Vagina (tissue), 2 donors: ENCODE measurements at places on chromosomes 2 and 18. TPM values are rescaled to one million over a fixed set of nuclear protein-coding genes. Genes with fewer than 3 reads are reported as not detected.

The ADRA2B gene
- 0.49 TPM for total RNA-seq

DNA sequence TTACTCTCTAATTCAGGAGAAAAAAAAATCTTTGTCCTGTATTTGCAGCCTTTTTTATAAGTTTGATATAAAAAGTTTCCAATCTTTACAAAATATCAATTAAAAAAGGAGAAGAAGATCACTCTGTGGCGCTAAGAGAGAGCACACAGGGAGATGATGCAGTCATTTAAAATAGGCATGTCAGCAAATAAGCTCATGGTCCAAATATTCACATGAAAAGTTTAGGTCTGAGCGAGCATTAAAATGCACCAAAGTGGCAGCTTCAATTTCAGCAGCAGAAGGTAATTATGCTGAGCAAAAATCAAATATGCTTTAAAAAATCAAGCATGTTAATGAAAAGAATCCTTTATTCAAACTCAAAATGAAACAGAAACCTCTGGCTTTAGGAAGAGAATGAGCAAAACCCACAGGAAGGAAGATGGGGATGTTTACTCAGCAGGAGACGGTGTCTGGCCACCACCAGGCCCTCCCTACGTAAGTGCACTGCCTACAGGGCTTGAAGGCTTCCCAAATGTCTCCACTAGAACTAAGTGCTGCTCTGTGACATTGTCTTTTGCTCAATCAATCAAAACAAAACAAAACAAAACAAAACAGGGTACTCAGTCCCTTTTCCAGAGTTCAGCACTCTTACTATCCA, 120.4 kb downstream of the L3MBTL4 start:
- no peak overlapping the region for H3K4me3 ChIP-seq
- no peak overlapping the region for H3K27ac ChIP-seq
- DNase-seq, result no peak
- H3K27me3 ChIP-seq, result no peaks in the 10 kb centered on the region

The REG1B gene
- not detected for total RNA-seq

- no peaks in the 10 kb centered on the region for H3K27me3 ChIP-seq
Observed at GRCh38 chr2:217843324-217843723, 159.5 kb downstream of the TNS1 start.

- no peaks in the 10 kb centered on the region for H3K36me3 ChIP-seq
- H3K4me1 ChIP-seq, result no peaks in the 10 kb centered on the region
- no peaks in the 10 kb centered on the region for H3K27me3 ChIP-seq
- no peak overlapping the region for H3K4me3 ChIP-seq
- no peak for DNase-seq
- no peak overlapping the region for H3K27ac ChIP-seq
Observed at GRCh38 chr2:110126906-110127305, 11.3 kb upstream of the MALL start.

The ABCG8 gene
- not detected for total RNA-seq

- no peak overlapping the region for H3K4me3 ChIP-seq
- peak; percentile 37 for DNase-seq
- no peaks in the 10 kb centered on the region for H3K27me3 ChIP-seq
Observed at GRCh38 chr2:121297217-121297830, 12.3 kb upstream of the TFCP2L1 start.

DNA sequence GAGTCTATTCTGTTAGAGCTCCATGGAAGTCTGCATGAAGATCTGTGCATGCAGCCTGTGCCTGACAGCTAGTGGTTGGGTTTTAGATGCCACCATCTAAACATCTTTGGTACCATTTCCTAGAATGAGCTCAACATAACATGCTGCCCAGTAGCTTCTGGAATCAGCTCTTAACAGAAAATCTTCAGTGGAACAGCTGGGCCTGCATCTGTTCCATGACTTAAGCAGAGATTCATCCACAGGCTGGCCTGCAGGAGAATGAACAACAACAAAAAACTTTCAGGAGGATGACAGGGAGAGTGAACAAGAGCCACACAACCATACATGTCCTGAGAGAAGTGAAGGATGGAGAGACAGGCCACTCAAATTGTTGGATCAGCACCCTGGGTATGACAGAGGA, 316.6 kb downstream of the RDH14 start:
- H3K4me1 ChIP-seq, result no peaks in the 10 kb centered on the region
- no peak overlapping the region for H3K27ac ChIP-seq
- no peaks in the 10 kb centered on the region for H3K27me3 ChIP-seq
- no peaks in the 10 kb centered on the region for H3K36me3 ChIP-seq

The STK11IP gene
- total RNA-seq, result 11.3 TPM

- no peak overlapping the region for H3K4me3 ChIP-seq
- H3K27ac ChIP-seq, result no peak overlapping the region
- H3K27me3 ChIP-seq, result no peaks in the 10 kb centered on the region
Observed at GRCh38 chr2:29742656-29743055, 178.7 kb downstream of the ALK start.

- no peaks in the 10 kb centered on the region for H3K36me3 ChIP-seq
- no peak for DNase-seq
- H3K27me3 ChIP-seq, result no peaks in the 10 kb centered on the region
- H3K4me1 ChIP-seq, result peaks cover 15% of the 10 kb centered on the region
- H3K27ac ChIP-seq, result no peak overlapping the region
Observed at GRCh38 chr2:224861266-224861665, 145.1 kb upstream of the CCDC195 start.

- no peak overlapping the region for H3K27ac ChIP-seq
- DNase-seq, result no peak
- H3K36me3 ChIP-seq, result no peaks in the 10 kb centered on the region
- H3K4me1 ChIP-seq, result no peaks in the 10 kb centered on the region
- H3K27me3 ChIP-seq, result no peaks in the 10 kb centered on the region
Observed at GRCh38 chr2:110647777-110648176, 30.1 kb downstream of the BUB1 start.

The TOGARAM2 gene
- total RNA-seq, result under 0.01 TPM

The ALKAL2 gene
- total RNA-seq, result 17.4 TPM
